HT-29 (cell line): ENCODE measurements at places on chromosomes 5 and 9. TPM values are rescaled to one million over a fixed set of nuclear protein-coding genes. Genes with fewer than 3 reads are reported as not detected.

Gene FAM169A
- total RNA-seq = 0.23 and 0.33 TPM in 2 replicates

Gene RABGAP1
- 21.1 and 23.8 TPM in 2 replicates for total RNA-seq

Gene TSC1
- total RNA-seq = 13.7 and 16.5 TPM in 2 replicates

Gene ACOT12
- not detected in 2 replicates for total RNA-seq

Gene ZDHHC11
- total RNA-seq = 23.2 and 43.4 TPM in 2 replicates
